Tibial nerve (tissue), 4 donors: ENCODE measurements at places on chromosomes 2 and 18. TPM values are rescaled to one million over a fixed set of nuclear protein-coding genes. Genes with fewer than 3 reads are reported as not detected.
A peak's percentile ranks its signal among the peaks of the same experiment; 100 is the strongest.

GRCh38 chr2:105969552-105969951, 224.5 kb downstream of the UXS1 start:
- no peaks in the 10 kb centered on the region for H3K4me1 ChIP-seq
- H3K27ac ChIP-seq = no peak overlapping the region
- no peak overlapping the region for H3K4me3 ChIP-seq
- no peaks in the 10 kb centered on the region for H3K36me3 ChIP-seq
- DNase-seq = no peak

MAB21L4 gene
- not detected for total RNA-seq

DSG1 gene
- not detected for total RNA-seq

- no peaks in the 10 kb centered on the region for H3K36me3 ChIP-seq
- DNase-seq = no peak
Measured at GRCh38 chr18:78518805-78519204, 460.8 kb upstream of the SALL3 start.

- no peaks in the 10 kb centered on the region for H3K27me3 ChIP-seq
- no peaks in the 10 kb centered on the region for H3K36me3 ChIP-seq
Measured at GRCh38 chr2:219441451-219442255, 7.0 kb downstream of the SPEG start.

COBLL1 gene
- 140 TPM for total RNA-seq

- no peaks in the 10 kb centered on the region for H3K4me1 ChIP-seq
- no peaks in the 10 kb centered on the region for H3K36me3 ChIP-seq
- no peak overlapping the region for H3K4me3 ChIP-seq
- H3K27me3 ChIP-seq = no peaks in the 10 kb centered on the region
- H3K27ac ChIP-seq = no peak overlapping the region
Measured at GRCh38 chr2:183207110-183207509, 82.9 kb downstream of the NUP35 start.

GRCh38 chr18:22346401-22346952, 71.2 kb downstream of the CTAGE1 start:
- H3K4me1 ChIP-seq = peaks cover 15% of the 10 kb centered on the region
- H3K4me3 ChIP-seq = no peak overlapping the region
- no peak for DNase-seq
- H3K27ac ChIP-seq = peak overlapping the region; percentile 48

- no peak overlapping the region for H3K27ac ChIP-seq
- H3K36me3 ChIP-seq = no peaks in the 10 kb centered on the region
- no peaks in the 10 kb centered on the region for H3K27me3 ChIP-seq
- no peak for DNase-seq
- H3K4me3 ChIP-seq = no peak overlapping the region
Measured at GRCh38 chr2:118668431-118669424, 178.7 kb downstream of the EN1 start.

GRCh38 chr2:8044046-8044594, 637.7 kb upstream of the ID2 start:
- H3K36me3 ChIP-seq = no peaks in the 10 kb centered on the region
- no peak overlapping the region for H3K27ac ChIP-seq
- no peaks in the 10 kb centered on the region for H3K27me3 ChIP-seq

- no peak overlapping the region for H3K4me3 ChIP-seq
- H3K4me1 ChIP-seq = no peaks in the 10 kb centered on the region
- no peaks in the 10 kb centered on the region for H3K27me3 ChIP-seq
Measured at GRCh38 chr2:18005411-18005810, 126.9 kb downstream of the KCNS3 start.

DNA sequence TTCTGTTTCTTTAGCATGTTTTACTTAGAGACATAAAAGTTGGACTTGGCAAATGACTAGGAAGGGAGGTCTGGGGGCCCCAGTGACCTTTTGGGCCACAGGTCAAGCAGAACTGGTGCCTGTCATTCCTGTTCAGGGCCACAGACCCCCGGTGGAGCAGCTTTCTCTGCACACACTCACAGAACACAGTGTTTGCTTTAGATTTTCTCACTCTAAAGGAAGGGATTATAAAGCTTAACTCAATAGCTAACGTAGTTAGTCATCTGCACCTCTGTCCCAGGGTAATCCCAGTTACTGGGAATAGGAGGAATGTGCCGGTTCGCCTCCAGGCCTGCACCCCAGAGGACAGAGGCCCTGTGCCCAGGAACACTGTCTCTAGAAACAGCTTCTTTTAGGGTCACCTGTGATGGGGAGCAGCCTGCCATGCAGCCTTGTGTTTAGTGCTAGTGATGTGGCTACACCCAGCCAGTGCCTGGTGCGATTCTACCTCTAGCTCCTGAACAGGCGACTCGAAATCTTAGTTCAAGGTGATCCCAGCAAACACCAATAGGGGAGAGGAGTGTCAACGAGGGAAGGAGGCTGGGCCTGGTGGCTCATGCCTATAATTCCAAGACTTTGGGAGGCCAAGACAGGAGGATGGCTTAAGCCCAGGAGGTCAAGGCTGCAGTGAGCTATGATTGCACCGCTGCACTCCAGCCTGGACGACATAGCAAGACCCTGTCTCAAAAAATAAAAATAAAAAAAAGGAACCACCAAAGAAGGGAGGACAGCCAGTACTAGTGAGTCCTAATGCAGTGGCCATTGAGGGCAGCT, 11.6 kb downstream of the SPATA3 start:
- DNase-seq = no peak
- no peak overlapping the region for H3K4me3 ChIP-seq
- H3K27me3 ChIP-seq = no peaks in the 10 kb centered on the region
- no peaks in the 10 kb centered on the region for H3K4me1 ChIP-seq
- H3K27ac ChIP-seq = no peak overlapping the region
- H3K36me3 ChIP-seq = no peaks in the 10 kb centered on the region
